ENCODE measurements at places on chromosomes 7 and 10. TPM values are rescaled to one million over a fixed set of nuclear protein-coding genes. Genes with fewer than 3 reads are reported as not detected.

- DNase-seq = no peak
Measured at GRCh38 chr10:91617072-91617609, 15.7 kb downstream of the PPP1R3C start.

GRCh38 chr7:133678137-133678814 is 425.4 kb downstream of the EXOC4 start:
- no peak for DNase-seq

- DNase-seq = no peak
Measured at GRCh38 chr7:118590107-118590506, 365.6 kb downstream of the ANKRD7 start.

Gene VWDE
- not detected for total RNA-seq

Measured in breast epithelium (tissue), 4 donors.